ENCODE measurements at places on chromosomes 16 and 17. TPM values are rescaled to one million over a fixed set of nuclear protein-coding genes. Genes with fewer than 3 reads are reported as not detected.

The SLC16A6 gene
- total RNA-seq = 0.23 TPM

The SMIM36 gene
- total RNA-seq = not detected

The MPP2 gene
- 29.8 TPM for total RNA-seq

The RTN4RL1 gene
- 0.47 TPM for total RNA-seq

GRCh38 chr17:61164517-61164916, 235.1 kb upstream of the TBX2 start:
- H3K36me3 ChIP-seq = peaks cover 2% of the 10 kb centered on the region
- no peak overlapping the region for H3K27ac ChIP-seq
- H3K27me3 ChIP-seq = no peaks in the 10 kb centered on the region

- H3K4me3 ChIP-seq = no peak overlapping the region
- no peak overlapping the region for H3K27ac ChIP-seq
- H3K27me3 ChIP-seq = peaks cover 6% of the 10 kb centered on the region
- H3K36me3 ChIP-seq = no peaks in the 10 kb centered on the region
- H3K4me1 ChIP-seq = peaks cover 4% of the 10 kb centered on the region
Measured at GRCh38 chr17:45336390-45337182, 19.8 kb upstream of the MAP3K14 start.

DNA sequence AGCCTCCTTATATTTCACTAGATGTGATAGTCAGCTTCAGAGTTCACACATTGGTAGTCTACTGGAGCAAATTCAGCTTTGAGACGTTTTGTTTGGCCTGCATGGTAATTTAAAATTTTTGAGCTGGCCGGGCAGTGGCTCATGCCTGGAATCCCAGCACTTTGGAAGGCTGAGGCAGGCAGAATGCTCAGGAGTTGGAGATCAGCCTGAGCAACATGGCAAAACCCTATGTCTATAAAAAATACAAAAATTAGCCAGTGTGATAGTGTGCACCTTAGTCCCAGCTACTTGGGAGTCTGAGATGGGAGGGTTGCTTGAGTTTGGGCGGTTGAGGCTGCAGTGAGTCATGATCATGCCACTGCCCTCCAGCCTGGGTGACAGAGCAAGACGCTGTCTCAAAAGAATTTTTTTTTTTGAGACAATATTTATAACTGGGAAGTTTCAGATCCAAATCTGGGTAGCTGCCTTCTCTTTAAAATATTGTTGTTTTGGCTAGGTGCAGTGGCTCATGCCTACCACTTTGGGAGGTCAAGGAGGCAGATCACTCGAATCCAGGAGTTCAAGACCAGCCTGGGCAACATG, 4.8 kb upstream of the BLMH start:
- H3K4me3 ChIP-seq = no peak overlapping the region
- H3K27me3 ChIP-seq = peaks cover 6% of the 10 kb centered on the region
- H3K27ac ChIP-seq = no peak overlapping the region
- no peak for DNase-seq
- no peaks in the 10 kb centered on the region for H3K36me3 ChIP-seq
